HTR-8/SVneo (cell line): ENCODE measurements at places on chromosomes 2 and 18.

DNA sequence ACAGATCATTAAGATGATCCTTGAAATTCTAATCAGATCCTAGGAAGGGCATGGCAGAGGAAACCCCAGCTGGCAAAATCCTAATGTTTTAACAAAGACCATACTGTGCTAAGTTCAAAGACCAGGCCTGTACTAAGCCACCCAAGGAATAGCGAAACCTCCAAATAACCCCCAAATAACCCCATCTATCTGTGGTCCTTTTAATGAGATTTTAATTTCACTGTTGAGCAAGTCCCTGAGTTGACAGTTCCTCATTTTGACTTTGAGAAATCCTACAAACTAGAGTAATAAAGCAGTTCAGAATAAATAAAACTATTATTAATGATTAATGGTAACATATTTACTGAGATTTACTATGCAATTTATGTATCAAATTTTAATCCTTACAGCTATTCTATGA, 259.8 kb downstream of the STK39 start:
- DNase-seq = no peak

DNA sequence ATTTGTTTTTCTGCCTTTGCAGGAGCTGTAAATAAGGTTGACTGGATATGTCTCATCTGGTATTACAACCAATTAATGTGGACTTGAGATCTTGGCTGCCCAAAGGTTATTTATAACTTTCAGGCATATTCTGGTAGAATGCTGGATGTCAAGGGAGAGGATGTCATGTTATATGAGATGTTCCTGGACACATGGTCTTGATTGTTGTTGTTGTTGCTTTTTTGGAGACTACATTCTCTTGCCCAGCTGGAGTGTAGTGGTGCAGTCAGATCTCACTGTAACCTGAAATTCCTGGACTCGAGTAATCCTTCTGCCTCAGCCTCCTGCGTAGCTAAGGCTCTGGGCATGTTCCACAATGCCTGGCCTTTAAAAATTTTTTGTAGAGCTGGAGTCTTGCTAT, 83.3 kb downstream of the LCLAT1 start:
- no peak for DNase-seq

GRCh38 chr2:88627856-88628570, 749 bp upstream of the EIF2AK3 start:
- DNase-seq = peak; percentile 89

- DNase-seq = no peak
These were observed 132.0 kb downstream of the EML6 start for GRCh38 chr2:54855434-54855833.

DNA sequence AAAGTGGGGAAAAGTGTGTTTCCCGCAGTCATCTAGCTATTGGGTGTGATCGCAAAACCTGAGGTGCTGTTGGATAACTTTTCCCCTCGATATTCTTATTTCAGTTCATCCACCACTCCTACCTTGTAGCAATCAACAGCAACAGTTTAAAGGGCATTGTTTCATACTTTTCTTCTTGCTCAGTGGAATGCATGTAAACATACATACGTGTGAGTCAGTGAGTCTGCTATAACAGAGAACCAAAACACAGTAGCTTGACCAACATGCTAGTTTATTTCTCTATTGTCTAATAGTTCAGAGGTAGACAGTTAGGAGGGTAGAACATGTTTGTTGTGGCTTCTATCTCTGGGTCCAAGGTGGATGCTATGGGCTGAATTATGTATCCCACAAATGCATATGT, 77.6 kb upstream of the FOXI3 start:
- DNase-seq = no peak

- no peak for DNase-seq
These were observed 150.7 kb downstream of the CCDC102B start for GRCh38 chr18:68948622-68949021.

- DNase-seq = no peak
These were observed 95.8 kb downstream of the PTPRM start for GRCh38 chr18:7662866-7663265.
